ENCODE measurements at places on chromosomes 2 and 18.

DNA sequence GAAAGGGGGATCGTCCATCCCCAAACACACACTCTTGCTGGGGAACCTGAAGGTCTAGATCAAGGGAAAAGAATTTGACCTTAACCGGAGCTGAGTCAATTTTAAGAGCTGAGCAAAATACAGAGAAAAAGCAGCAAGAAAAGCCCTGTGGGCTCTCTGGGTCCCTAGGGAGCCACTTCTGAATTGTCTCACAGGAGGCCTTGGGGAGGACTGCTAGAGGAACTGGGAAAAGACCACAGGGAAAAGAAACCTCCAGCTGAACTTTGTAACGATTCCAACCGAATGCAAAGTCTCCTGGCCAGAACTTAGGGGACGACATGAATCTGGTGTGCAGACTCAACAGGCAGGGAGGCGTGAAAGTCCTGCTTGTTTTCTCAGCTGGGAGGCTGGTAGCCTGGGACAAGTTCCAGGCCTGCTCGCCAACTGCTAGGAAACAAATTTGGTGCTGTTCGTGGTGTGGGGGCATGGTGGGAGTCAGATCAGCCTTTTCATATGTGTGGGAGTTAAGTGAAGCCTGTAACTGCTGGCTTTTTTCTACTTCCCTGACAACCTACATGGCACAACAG, 644.6 kb upstream of the CNTNAP5 start:
- no peak for DNase-seq

DNA sequence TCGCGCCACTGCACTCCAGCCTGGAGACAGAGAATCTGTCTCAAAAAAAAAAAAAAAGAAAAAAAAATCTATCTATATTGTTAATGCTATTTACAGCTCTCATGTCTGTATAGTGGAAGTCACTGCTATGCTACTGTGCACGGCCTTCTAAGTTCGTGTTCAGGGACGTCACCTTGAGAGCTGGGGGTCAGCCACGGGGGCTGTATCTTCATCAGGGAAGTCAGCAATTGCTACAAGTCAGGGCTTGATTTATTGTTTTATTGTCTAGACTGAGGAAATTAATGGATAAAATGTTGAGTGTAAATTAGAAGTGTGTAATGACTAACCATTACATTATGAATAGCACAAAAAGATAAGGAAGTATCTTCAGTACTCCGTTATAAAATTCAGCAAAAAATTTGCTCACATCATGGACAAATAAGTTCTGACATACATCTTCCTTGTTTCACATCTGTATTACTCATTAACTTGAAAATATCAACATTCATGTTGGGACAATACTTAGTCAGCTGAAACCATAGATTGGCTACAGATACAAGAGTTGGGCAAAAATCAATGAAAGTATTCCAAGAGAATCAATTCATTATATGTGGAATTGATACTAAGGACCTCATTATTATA, 136.6 kb upstream of the SEC11C start:
- no peak for DNase-seq

GRCh38 chr2:158325782-158326340, 130.7 kb downstream of the CCDC148 start:
- DNase-seq: no peak

DNA sequence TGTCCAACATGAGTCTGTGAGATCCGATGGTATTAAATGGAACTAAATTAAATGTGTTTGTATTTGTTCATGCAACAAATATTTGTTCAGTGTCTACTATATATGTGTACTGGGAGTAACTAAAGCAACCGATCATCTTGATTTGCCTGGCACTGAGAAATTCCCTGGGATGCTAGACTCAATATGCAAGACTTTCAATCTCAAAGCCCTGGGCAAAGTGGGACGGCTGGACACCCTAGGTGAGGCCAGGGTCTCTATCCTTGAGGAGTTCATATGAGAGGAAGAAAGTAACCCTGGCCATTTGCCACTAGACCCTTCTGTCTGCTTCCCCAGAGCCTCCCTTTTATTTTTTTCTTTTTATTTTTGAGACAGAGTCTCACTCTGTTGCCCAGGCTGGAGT, 44.0 kb upstream of the HPCAL1 start:
- no peak for DNase-seq

DNA sequence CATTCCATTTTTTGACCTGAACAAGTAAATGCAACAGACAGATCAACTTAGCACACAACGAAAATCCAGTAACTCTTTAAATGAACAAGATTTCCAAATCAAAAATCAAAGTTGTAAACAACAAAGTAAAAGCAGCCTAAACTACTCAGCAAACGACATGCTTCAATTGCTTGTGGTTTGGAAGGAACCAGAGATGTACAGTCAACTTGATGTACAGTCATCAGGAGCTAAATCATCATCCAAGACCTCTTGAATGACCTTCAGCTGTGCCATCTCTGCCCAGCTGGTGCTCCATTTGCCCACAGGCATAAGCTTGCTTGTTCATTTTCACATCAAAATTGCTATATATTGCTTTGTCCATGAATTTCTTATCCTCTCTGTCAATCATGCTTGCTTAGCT, 109.8 kb downstream of the UPP2 start:
- no peak for DNase-seq

GRCh38 chr2:222883420-222883819, 22.6 kb downstream of the ACSL3 start:
- no peak for DNase-seq

DNA sequence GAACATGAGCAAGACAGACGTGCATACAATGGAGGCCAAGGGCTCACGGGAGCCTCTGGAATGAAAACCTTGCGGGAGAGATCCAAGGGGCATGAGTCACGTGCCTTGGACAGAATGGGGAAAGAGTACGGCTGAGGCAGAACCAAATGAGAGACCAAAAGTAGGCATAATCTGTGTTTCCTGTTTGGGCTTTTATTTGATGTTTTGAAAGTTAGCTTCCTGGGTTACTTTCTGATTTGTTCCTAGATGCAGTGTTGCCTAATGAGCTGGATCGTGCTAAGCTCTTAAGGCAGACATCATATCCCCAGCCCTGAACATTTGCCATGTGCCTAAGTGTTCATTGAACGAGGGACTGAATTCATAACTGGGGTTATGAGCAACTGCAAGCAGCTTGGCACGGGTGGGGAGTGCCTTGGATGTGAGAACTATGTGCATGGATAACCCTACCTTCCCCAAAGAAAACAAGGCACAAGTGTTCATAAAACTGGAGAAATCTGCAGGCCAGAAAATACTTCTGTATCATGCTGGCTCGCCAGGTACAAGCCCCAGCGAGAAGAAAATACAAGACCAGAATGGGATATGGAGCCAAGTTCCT, 60.3 kb upstream of the RPL31 start:
- no peak for DNase-seq

DNA sequence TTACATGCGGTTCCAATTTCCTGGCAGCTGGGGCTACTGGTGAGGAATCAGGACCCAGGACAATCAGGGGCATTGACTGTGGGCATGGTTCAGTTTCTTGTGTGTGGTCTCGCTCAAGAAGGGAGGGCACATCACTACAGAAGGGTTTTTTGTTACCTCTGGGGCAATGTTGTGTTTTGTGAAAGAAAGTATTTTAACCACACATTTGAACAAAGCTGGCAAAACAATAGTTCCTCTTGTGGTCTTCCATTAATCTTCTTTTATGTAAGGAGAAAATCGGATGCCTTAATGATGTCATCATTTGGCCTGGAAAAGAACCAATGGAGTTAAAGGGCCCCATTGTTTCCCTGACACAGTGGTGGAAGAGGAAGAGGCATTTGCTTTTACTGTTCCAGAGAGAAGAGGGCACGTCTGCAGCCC, 197.4 kb downstream of the SH3BP4 start:
- no peak for DNase-seq

DNA sequence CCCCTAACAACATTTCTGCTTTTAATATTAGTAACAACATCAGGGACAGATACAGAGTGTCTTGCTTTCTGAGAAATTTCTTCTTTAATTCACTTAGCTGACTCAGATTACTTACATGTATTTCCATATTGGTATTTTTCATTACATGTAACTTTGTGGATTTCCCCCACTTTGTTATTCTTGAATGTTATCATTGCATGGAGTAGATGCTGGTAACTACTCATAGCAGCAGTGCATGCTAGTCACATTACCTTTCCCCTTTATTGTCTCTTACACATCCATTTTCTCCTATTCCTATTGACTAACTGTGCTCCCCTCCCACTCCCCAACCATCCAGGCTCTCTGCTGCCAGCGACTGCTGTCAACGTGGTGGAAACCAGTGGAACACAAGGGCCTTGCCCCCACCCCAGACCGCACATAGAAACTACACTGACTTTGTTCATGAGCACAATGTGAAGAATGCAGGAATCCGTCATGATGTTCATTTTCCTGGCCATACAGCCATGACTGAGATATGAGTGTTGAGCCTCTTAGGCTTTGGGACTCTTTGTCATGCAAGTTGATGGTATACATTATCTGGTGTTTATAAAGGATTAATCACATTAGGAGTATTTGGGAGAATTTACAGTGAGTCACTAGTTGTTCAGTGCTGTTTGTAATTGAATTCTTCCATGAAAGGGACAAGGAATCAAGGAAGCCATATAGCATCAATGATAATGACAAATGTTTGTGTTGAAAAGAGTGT, 91.0 kb downstream of the EPB41L5 start:
- no peak for DNase-seq

GRCh38 chr2:24548058-24548457, 57.0 kb downstream of the NCOA1 start:
- DNase-seq: no peak

GRCh38 chr2:9174771-9175437, 31.7 kb upstream of the ASAP2 start:
- DNase-seq: no peak

DNA sequence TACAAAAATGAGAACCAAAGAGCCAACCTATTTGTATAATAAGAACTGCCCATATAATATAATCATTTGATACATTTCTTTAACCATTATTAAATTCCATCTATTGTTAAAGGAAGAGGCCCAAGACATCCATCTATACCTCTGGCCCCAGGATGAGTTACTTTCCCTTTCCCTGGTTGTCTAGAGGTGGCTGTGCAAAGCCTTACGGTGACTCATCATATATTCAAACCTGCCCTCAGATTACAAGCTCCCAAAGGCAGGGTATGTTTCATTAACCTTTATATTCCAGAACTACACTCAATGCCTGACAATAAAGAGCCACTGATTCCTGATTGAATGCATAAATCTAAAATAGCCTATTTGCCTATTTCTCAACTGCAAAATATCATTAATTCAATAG, 105.8 kb upstream of the PID1 start:
- DNase-seq: no peak

GRCh38 chr2:186636800-186637496, 47.1 kb downstream of the ITGAV start:
- DNase-seq: no peak

- DNase-seq: no peak
Measured at GRCh38 chr2:105388971-105389381, 9.9 kb downstream of the FHL2 start.

DNA sequence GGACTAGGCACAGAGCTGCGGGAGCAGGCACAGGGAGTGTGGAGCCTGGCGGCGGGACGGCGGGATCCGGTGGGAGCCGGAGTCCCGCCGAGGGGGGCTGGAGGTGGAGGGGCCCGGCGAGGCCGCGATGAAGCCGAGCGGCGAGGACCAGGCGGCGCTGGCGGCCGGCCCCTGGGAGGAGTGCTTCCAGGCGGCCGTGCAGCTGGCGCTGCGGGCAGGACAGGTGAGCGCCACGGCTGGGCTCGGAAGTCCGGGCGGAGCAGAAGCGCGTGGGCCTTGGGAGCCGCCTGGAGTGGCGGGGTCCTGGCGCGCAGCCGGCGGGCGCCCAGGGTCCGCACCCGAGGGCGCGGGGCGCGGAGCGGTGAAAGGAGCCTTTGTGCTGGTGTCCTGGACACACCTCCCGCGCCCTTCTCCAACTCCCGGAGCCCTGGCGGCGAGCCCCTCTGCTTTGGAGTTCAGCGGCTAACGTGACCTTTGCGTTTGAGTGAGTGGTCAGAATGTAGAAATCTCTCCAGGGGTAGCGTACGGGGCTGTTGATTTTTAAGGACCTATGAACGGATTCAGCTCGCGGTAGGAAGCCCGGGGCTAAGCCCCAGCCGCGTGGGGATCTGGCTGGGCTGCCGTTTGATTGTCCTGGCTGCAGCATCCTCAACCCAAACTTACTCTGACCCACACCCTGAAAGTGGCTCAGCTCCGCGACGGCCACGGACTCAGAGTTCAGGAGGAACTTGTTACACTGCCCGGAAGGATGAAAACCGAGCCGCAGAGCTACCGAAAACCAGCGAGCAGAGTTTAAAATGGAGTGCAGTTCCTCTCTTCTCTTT, 448 bp downstream of the IMPA2 start:
- no peak for DNase-seq

- DNase-seq: no peak
Measured at GRCh38 chr2:241742320-241742939, 8.0 kb downstream of the D2HGDH start.

DNA sequence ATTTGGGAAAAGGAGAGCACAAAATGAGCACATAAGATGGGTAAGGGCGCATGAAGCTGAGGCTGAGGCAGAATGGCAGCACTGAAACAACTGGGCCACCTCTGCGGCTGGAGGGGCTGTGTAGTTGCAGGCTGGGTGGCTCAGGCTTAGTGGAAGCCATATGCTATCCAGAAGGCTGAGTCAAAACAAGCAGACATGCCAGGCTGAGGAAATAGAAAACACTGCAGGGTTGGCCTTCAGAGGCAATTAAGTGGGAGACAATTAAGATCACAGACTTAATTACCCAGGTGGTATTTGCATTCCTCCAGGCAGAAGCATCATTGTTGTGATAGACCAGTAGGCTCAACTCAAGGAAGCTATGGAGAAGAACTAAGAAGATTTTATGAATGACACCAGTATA, 11.4 kb upstream of the XPO1 start:
- DNase-seq: no peak

- no peak for DNase-seq
Measured at GRCh38 chr18:44579745-44580144, 100.9 kb upstream of the SETBP1 start.

GRCh38 chr2:100755441-100755840, 64.5 kb upstream of the NPAS2 start:
- DNase-seq: no peak

- DNase-seq: no peak
Measured at GRCh38 chr18:46715062-46715461, 41.8 kb downstream of the ST8SIA5 start.

DNA sequence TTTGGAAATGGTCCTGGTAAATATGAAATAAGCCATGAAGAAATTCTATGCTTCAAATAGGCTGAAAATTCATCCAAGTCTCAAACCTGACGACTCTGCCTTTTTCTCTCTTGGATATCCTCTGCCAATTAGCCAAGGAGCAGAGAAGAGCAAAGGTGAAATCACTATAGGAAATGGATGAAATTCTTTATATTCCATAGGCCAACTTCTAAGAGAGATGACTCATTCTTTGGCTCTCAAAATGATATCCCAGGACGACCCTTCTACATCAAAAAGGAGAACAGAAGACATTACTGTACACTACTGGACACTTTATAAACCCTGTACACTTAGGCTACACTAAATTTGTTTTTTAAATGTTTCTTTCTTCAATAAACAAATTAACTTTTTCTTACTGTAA, 22.7 kb downstream of the PDE1A start:
- no peak for DNase-seq

- no peak for DNase-seq
Measured at GRCh38 chr2:236871500-236872001, 214.1 kb upstream of the COPS8 start.

All from stimulated activated CD4-positive, alpha-beta T cell treated with anti-CD3 and anti-CD28 coated beads, Interleukin-1b, Interleukin-23, amount 100 ng/mL, for 1 hour (primary cell).